ENCODE measurements at places on chromosomes 5 and 9.

DNA sequence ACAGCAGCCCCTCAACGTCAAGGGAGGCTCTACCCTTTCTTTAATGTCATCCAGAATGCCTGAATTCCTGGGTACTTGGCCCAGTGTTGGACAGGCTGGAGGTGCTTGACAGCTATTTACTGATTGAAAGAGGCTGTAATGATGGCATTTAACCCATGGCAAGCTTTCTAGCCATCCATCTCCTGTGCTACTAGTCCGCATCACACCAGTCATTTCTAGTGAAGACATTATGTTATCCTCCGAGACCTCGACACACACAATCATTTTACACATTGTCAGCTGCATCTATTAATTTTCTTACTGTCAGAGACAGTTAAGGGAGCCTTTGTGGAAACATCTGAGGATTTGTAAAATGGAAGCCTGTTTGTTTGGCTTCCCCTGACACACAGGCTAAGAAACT, 149.3 kb upstream of the FSTL4 start:
- no peak for DNase-seq

DNA sequence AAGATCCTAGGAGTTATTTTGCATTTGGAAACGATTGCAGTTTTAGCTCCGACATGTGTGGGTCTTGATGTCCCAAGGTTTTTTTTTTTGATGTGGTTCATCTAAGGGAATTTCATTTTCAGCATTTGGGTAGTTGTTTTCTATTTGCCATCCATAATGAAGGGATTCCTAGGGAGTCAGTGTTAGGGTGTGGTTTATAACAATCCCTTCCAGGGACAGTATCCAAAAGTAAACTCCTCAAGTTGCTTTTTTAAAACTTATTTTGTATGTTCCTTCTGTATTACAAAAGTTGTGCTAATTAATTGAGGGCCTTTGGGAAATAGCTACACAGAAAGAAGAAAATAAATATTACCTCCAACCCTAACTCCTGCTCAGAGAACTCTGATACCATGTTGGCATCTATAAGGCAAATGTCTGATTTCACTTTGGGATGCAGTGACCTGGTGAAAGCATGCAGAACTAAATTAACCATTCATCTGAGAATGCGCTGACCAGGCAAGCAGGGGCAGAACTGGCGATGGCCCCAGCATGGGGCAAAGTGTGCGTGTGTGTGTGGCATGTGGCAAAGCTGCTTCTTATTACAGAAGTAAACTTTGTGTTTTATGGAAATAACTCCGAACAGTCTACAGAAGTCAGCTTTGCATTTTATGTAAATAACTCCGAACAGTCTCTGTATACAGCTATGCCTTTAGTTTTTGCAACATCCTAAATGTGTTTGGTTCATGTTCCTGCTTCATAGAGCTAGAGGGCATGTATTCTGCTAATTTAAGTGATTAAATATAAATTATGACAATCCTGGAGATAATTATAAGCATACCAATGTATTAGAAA, 237.2 kb downstream of the TRPM3 start:
- DNase-seq = peak; percentile 88

DNA sequence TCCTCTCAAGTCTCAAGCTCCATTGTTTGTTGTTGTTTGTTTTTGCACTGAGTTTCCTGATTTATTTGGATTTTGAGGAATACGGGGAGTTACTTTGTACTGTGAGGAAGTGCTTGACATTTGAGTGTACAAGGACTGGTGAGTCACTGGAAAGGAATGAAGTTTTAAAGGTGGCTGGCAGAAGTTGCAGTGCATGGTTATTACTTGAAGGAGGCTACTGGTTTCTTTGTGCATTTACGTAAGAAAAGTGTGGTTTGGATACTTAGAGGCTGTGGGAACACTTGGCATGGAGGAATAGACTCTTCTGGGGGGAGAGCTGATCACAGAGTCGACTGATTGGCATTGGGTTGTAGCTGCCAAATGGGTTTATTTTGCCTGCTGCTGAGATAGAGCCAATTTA, 919.0 kb downstream of the TAF11L14 start:
- no peak for DNase-seq

- DNase-seq = no peak
Measured at GRCh38 chr9:35424356-35425352, 65.3 kb upstream of the RUSC2 start.

- DNase-seq = no peak
Measured at GRCh38 chr9:113645978-113646253, 182.4 kb downstream of the RGS3 start.

GRCh38 chr5:161851691-161852299, 3.9 kb downstream of the GABRA1 start:
- no peak for DNase-seq

DNA sequence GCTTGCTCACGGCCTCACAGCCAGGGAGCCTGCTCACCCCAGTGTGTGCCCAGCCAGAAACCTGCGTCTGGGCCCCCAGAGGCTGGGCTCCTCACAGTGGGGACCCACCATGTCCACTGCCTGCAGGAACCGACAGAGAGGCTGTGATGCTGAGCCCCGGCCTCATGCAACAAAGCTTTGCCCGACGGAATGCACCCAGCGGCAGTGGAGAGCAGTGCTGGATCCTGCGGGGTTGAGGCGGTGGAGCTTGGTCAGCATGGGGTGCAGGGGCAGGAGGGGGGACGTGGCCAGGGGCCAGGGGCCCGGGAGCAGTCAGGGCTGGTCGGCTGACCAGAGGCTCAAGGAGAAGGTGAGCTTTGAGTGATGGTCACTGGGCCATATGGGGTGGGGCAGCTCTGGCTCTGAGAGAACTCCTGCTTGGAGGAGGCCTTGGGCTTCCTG, 7.7 kb upstream of the CEP72 start:
- DNase-seq = no peak

GRCh38 chr9:91338681-91339080, 23.0 kb downstream of the AUH start:
- no peak for DNase-seq

GRCh38 chr9:101403516-101404285, 5.0 kb downstream of the ZNF189 start:
- no peak for DNase-seq

DNA sequence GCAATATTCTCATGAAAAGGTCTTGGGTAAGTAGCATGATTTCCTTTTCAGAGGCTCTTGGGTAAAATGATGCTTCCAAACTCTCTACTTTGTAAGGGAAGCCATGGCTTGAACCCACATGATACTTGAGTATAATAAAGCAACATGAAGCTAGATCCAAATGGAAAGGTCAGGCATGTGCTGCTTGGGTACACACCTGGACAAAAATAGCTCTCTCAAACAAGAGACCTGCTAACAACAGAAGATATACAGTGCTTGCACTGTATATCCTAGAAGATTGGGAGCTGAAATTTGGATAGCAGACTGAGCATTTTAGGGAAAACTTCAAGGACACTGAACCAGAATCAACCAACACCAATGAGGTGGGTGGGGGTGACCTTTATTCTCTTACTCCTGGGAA, 40.2 kb downstream of the NMUR2 start:
- DNase-seq = no peak

DNA sequence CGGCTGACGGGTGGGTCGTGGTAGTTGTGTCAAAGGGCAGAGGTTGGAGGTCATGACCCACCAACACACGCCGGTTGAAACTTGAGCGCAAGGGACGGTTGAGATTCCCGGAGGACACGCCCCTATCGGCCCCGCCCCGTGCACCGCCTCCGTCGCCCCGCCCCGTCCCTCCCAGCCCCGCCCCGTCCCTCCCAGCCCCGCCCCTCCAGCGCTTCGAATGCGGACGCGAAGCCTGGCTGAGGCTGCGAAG, 226 bp upstream of the RANBP17 start:
- DNase-seq = no peak

- peak; percentile 30 for DNase-seq
Measured at GRCh38 chr5:57368010-57368409, 114.6 kb downstream of the ACTBL2 start.

- peak; percentile 25 for DNase-seq
Measured at GRCh38 chr9:2872250-2872930, 28.5 kb upstream of the PUM3 start.

DNA sequence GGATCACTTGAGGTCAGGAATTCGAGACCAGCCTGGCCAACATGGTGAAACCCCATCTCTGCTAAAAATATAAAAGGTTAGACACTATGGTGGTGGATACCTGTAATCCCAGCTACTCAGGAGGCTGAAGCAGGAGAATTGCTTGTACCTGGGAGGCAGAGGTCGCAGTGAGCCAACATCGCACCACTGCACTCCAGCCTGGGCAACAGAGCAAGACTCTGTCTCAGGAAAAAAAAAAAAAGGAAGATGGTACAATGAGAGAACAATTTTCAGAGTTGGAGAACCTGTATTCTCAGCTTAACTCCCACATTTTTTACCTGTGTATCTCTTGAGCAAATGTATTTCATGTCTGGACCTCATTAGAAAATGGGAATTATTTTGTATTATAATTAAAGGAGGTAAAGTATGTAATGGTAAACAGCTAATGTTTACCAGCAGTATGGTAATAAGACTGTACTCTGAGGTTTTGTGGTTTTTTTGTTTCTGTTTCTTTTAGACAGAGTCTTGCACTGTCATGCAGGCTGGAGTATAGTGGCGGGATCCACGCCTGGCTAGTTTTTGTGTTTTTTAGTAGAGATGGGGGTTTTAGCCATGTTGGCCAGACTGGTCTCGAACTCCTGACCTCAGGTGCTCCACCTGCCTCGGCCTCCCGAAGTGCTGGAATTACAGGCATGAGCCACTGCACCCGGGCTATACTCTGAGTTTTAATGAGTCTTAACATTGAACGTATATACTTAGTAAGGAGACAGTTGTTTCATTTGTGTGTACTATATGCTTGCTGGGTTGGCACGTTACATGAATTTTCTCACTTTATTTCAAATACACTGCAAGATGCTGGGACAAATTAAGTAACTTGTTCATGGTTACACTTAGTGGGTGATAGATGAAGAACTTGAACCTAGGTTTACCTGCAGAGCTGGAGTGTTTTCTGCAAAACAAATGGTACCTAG, 16.2 kb downstream of the UHRF2 start:
- peak; percentile 30 for DNase-seq

DNA sequence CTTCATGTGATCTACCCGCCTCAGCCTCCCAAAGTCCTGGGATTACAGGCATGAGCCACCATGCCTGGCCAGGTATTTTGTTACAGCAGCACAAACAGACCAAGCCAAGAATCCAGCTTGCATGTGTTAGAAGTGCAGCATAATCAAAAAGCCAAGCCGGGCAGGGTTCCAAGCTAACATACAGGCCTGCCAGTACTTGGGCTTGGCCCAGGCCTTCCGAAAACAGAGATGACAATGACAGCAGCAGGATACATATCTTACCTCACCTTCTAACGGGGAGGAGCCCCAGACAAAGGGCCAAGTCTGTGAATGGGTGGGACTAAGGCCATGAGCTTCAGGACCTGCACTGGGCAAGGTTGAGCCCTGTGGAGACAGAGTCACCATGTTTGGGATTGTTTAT, 91.4 kb upstream of the ZNF462 start:
- DNase-seq = no peak

GRCh38 chr5:40675396-40676133, 4.2 kb upstream of the PTGER4 start:
- DNase-seq = no peak

GRCh38 chr5:120016717-120017382, 387.5 kb downstream of the FAM170A start:
- no peak for DNase-seq

DNA sequence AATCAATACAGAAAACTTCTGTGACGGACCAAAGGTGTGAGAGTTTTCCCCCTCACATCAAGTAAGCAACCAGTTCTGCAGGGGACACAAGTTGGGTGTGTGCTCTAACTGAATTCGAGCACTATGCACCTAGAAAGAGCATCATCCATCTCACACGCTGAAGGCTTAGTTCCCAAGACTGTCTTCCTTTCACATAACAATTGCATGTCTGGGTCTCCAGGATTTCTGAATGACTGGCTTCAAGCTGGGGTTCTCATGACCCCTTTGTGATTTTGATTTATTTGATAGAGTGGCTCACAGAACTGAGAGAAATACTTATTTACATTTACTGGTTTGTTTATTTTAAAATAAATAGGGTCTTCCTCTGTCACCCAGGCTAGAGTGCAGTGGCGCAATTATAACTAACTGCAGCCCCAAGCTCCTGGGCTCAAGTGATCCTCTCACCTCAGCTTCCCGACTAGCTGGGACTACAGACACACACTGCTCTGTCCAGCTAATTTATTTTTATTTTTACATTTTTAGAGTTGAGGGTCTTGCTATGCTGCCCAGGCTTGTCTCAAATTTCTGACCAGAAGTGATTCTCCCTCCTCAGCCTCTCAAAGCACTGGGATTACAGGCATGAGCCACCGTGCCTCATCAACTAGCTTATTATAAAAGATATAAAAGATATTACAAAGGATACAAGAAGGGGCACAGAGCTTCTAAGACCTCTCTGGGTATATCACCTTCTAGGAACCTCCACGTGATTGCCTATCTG, 316.7 kb upstream of the CDH12 start:
- DNase-seq = no peak

- DNase-seq = no peak
Measured at GRCh38 chr9:134132208-134132870, 3.5 kb upstream of the WDR5 start.

- no peak for DNase-seq
Measured at GRCh38 chr5:154373326-154373725, 72.5 kb upstream of the SAP30L start.

GRCh38 chr9:70405808-70406433, 8.5 kb downstream of the KLF9 start:
- DNase-seq = no peak

GRCh38 chr9:89358985-89359384, 40.7 kb downstream of the SECISBP2 start:
- DNase-seq = no peak

- peak; percentile 22 for DNase-seq
Measured at GRCh38 chr9:121972501-121972981, 120.6 kb downstream of the TTLL11 start.

DNA sequence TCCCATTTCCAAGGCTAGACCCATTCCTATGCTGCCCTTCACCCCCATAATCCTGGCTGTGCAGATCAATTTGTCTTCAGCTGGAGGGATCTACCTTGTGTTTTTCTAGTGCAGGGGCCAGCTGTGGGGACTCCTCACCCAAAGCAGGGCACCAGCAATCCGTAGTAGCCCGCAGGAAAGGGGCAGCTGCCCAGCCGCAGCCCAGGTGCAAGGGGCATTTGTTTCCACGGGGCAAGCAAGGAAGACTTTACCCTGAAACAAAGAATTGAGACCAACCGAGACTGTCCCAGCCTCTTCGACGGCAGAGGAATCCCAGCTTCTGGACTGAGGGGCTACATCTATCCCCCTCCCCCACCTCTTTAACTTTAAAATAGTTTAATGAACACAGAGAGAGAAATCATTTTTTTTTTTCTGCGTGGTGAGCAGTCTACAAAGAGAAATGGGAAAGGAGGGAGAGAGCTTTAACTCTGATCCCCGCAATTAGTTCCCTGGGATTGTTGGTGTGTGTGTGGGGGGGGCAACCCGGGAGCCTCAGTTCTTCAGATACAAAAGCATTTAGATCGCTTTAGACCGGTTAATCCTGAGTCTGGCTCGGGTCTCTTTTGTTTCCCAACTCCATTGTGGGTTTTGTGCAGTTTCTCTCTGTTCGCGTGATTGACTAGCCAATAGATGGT, 10.6 kb upstream of the LHX2 start:
- no peak for DNase-seq

GRCh38 chr5:71977311-71977710, 130.0 kb upstream of the MAP1B start:
- no peak for DNase-seq

GRCh38 chr9:133888048-133888808, 103.9 kb downstream of the VAV2 start:
- no peak for DNase-seq

GRCh38 chr5:96692441-96692840, 30.3 kb downstream of the CAST start:
- peak; percentile 48 for DNase-seq

Measured in fibroblast of gingiva (primary cell).